Non-pigmented ciliary epithelial cell (primary cell): ENCODE measurements at places on chromosomes 16 and 17.
A peak's percentile ranks its signal among the peaks of the same experiment; 100 is the strongest.

GRCh38 chr17:43412166-43412565 lies 13.4 kb downstream of the ARL4D start:
- DNase-seq: no peak

DNA sequence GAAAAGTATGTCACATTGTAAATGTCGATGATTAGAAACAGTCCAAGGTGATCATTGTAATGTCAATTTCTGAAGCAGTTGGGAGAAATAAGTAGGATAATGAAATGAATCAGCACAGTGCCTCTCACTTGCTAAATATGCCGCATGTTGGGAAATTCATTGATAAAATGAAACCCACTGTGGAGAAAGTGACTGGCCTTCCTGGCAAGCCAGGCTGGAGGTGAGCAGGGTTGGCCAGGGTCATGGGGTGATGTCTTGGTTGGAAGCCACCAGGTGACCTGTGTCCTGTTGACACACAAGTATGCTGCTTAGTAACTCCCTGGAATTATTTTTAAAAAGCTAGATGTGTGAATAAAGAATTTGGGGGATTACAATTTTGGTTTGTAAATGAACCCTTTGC lies 14.9 kb upstream of the WNT9B start:
- DNase-seq: no peak

DNA sequence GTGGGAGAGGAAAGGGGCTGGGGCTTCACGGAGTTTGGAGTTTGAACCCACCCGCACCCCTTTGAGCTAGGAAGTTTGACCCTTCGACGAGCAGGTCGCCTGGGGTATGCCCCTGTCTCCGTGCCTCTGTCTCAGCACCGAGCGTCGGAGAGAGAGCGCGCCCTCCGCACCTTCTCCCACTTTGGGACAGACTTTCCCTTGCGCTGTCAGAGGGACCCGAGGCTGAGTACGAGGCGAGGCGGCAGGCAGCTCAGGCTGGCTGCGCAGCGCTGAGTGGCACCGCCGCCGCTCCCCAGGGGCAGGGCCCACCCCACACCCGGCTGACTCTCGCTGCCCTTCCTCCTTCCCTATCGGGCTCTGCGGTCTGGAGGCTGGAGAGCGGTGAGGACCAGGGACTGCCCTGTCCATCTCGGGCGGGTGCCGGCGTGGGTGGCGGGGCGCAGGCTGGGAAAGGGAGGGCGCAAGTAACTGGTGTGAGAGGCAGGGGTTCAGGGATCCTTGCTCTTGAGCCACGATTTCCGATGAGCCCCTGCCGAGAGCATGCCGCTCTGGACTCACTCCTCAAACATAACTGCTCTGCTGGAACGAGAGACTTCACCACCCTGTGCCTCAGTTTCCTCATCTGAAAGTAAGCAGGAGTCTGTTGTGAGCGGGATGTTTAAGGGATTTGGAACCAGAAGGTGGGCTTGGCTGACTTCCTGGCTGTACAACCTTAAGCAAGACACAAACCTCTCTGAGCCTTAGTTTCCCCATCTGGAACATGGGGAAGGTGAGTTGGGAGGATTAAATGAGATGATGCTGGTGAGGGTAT lies 981 bp downstream of the BEAN1 start:
- DNase-seq: no peak

DNA sequence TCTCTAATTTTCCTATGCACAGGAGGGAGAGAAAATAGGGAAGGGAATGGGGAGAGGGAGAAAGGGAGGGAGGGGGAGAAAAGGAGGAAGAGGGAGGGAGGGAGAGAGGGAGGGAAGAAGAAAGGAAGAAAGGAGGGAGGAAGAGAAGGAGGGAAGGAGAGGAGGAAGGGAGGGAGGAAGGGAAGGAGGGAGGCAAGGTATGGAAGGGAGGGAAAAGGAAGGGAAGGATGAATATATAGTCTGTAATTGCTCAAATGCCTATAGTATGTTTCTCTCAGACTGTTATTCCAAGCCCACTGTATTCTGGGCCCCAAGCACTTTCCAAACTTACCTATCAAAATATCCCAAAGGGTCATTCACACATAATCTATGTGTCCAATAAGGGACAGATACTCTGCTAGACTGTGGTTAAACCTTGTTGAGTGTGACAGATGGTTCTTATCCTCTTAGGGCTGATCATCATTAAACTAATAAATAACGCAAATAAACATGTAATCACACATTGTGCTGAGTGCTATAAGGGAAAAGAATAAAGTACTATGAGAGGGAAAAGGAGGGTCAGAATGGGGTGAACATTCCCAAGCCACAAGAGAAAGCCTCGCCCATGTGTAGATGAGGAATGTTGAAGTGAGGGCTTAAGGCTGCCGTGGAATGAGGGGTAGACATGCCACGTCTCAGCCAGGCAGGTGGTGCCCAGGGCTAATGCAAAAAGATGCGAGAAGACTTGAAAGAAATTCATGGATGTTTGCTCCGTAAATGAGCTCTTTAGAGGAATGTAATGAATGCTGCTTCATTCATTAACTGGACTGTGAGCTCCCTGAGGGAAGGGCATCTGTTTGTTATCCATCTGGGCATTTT lies 30.6 kb downstream of the ASIC2 start:
- no peak for DNase-seq

- peak; percentile 24 for DNase-seq
Measured at GRCh38 chr17:2347805-2348685, 10.7 kb downstream of the SGSM2 start.
